ENCODE measurements at places on chromosomes 13 and 19. TPM values are rescaled to one million over a fixed set of nuclear protein-coding genes. Genes with fewer than 3 reads are reported as not detected.
A peak's percentile ranks its signal among the peaks of the same experiment; 100 is the strongest.

FGF9 gene
- total RNA-seq = not detected

C19orf18 gene
- not detected for total RNA-seq

PLIN5 gene
- 4.5 TPM for total RNA-seq

PPM1N gene
- 6.6 TPM for total RNA-seq

- no peak for DNase-seq
- H3K4me1 ChIP-seq = no peaks in the 10 kb centered on the region
- no peak within 1 kb of the TSS for H3K27ac ChIP-seq
- no peaks in the 10 kb centered on the region for H3K27me3 ChIP-seq
- H3K4me3 ChIP-seq = peak within 1 kb of the TSS; percentile 62
Measured at GRCh38 chr19:8577247-8577646, at the start of gene MYO1F. MYO1F (minus strand) TSS chr19:8577442; CDS start chr19:8577309, 133 bp downstream.

GRCh38 chr13:90839061-90839460 lies 508.4 kb upstream of the MIR17HG start:
- no peak overlapping the region for H3K27ac ChIP-seq
- no peaks in the 10 kb centered on the region for H3K27me3 ChIP-seq
- H3K36me3 ChIP-seq = no peaks in the 10 kb centered on the region
- no peak for DNase-seq
- no peaks in the 10 kb centered on the region for H3K4me1 ChIP-seq

DNA sequence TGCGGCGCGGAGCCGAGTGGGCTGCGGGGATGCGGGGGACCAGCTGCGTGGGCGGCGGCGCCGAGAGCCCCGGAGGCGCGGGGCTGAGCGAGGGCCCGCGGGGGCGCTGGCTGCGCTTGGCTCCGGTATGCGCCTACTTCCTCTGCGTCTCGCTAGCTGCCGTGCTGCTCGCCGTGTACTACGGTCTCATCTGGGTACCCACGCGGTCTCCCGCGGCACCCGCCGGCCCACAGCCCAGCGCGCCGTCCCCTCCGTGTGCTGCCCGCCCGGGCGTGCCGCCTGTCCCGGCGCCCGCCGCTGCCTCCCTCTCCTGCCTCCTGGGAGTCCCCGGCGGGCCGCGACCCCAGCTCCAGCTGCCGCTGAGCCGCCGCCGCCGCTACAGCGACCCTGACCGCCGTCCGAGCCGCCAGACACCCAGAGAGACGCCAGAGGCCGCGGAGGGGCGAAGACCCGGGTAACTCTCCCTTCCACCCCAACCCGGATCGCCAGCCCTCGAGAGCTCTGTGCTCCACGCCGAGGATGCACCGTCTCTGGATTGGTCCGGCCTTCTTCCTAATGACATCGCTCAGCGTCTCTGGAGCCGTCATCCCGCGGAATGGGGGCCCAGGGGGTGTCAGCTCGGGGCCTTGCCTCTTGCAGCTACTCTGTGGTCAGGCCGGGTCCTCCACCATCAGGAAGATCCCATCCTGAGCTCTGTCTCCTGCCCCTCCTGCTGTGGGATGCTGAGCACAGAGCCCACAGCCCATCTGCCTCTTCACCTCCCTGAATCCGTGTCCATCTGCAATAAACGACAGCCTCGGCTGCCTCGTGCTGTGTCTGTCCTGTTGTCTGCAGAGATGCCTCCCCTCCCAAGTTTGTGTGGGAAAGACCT lies 441 bp downstream of the INAFM1 start:
- no peaks in the 10 kb centered on the region for H3K27me3 ChIP-seq
- no peak for DNase-seq
- peak overlapping the region; percentile 91 for H3K4me3 ChIP-seq
- H3K36me3 ChIP-seq = peaks cover 16% of the 10 kb centered on the region
- H3K4me1 ChIP-seq = peaks cover 11% of the 10 kb centered on the region
- H3K27ac ChIP-seq = peak overlapping the region; percentile 91

DNA sequence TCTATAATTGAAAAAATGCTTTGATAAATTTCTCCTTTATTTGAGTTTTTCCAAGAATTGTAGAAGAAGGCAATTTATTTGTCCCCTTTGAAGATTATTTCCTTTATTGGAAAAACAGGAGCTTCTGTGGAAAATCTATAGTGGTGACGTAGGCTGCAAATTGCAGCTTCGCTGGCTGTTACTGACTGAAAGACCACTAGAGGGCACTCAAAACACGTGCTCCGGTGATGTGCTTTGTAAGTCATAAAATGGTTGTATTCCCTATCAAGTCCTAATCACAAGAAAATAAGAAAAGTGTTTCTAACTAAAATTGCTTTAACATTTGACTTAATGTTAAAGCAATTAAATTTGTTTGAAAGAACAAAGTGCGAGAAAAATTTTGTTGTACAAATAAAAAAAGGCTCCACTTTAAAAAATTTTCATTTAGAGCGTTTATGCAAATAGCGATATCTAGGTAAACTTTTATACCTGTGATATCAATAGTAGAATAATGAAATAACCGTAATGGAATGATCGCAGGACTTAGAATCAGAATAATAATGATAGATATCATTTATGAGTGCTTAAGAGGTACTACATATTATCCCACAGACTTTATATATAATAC lies 638.2 kb upstream of the SPRY2 start:
- no peak for DNase-seq
- H3K27me3 ChIP-seq = no peaks in the 10 kb centered on the region
- H3K36me3 ChIP-seq = no peaks in the 10 kb centered on the region
- no peaks in the 10 kb centered on the region for H3K4me1 ChIP-seq

DNA sequence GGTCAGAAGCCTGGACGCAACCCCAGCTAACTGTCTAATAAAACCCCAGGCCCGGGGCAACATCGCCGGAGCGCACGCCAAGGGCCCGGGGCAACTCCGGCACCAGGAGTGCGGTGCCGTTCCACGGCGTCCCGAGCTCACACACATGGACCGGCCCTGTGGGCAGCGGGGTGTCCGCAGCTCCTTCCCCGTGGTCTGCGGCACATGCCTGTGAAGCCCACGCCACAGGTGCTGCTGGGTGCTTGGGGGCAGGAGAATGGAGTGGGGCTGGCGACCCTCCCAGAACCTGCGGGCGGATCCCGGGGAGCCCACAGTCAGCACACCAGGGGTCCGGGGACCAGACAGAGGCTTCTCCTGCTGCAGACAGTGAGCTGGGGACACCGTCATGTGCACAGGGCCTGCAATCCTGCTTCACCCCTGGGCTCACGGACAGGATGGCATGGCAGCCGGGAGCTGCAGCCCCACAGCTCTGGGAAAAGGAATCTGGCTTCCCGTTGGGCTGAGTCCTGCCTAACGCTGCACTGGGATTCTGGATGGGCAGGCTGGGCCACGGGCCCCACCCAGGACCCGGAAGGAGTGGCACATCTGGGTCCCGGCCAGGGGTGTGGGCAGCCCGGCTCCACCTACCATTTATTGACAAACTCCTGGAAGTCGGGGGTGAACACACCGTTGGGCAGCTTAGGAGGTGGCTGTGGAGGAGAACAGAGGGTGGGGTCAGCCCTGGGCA lies 28.2 kb upstream of the ZBTB7A start:
- DNase-seq = no peak
- H3K36me3 ChIP-seq = peaks cover 42% of the 10 kb centered on the region
- H3K27me3 ChIP-seq = no peaks in the 10 kb centered on the region
- peaks cover 10% of the 10 kb centered on the region for H3K4me1 ChIP-seq

- DNase-seq = no peak
- H3K27ac ChIP-seq = no peak overlapping the region
- no peaks in the 10 kb centered on the region for H3K36me3 ChIP-seq
- H3K4me3 ChIP-seq = no peak overlapping the region
- no peaks in the 10 kb centered on the region for H3K4me1 ChIP-seq
Measured at GRCh38 chr13:53513226-53513625, 484.6 kb downstream of the OLFM4 start.

DNA sequence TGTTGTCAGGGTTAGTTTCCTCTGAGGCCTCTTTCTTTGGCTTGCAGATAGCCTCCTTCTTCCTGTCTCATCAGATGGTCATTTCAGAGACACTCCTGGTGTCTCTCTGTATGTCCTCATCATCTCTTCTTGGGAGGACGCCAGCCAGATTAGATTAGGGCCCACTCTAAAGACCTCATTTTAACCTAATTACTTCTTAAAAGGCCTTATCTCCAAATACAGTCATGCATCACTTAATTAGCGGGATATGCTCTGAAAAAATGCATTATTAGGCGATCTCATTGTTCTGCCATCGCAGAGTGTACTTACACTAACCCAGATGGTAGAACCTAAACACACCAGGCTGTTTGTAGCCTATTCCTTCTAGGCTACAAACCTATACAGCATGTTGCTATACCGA lies 89.0 kb downstream of the CDK8 start:
- H3K36me3 ChIP-seq = no peaks in the 10 kb centered on the region
- H3K27ac ChIP-seq = no peak overlapping the region
- no peak for DNase-seq
- H3K4me1 ChIP-seq = no peaks in the 10 kb centered on the region
- H3K27me3 ChIP-seq = no peaks in the 10 kb centered on the region
- H3K4me3 ChIP-seq = no peak overlapping the region

GRCh38 chr19:2057484-2058469 lies 6.7 kb upstream of the MKNK2 start:
- H3K27ac ChIP-seq = peak overlapping the region; percentile 95
- no peaks in the 10 kb centered on the region for H3K27me3 ChIP-seq
- no peaks in the 10 kb centered on the region for H3K36me3 ChIP-seq
